ENCODE measurements at places on chromosomes 16 and 17.
A peak's percentile ranks its signal among the peaks of the same experiment; 100 is the strongest.

GRCh38 chr16:11407047-11407982 is 62.1 kb downstream of the RMI2 start:
- DNase-seq, result peak; percentile 70

GRCh38 chr17:40177275-40177874 is at the start of gene RAPGEFL1:
Gene RAPGEFL1, plus strand, starts transcription at chr17:40177470. Its CDS starts 392 bp downstream, at chr17:40177862.
- peak; percentile 79 for DNase-seq

DNA sequence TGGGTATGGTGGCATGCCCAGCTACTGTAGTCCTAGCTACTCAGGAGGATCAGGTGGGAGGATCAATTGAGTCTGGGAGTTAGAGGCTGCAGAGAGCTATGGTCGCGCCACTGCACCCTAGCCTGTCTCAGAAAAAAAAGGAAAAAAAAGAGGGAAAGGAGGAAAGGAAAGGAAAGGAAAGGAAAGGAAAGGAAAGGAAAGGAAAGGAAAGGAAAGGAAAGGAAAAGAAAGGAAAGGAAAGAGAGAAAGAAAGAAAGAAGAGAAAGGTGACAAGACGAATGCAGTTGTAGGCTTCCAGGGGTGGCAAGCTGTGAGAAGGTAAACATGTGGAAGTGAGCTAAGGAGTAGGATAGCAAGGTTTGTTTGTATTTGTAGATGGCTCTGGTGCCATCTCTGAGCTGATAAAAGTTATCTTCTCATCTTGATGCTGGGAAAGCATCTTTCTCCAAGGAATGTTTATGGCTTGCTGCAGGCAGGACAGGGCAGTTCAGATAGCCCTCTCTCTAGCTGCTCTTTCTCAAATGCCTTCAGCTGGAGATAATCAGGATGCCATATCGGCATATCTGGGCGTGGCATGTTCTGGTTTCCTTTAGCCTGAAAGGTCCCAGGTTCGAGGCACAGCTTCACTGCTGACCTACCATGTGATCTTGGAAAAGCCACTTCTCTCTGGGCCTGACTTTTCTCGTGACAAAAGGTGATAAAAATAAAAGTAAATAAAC is 2.8 kb upstream of the NOS2 start:
- no peak for DNase-seq

GRCh38 chr17:56545106-56545505 is 48.4 kb upstream of the NOG start:
- DNase-seq, result no peak

GRCh38 chr16:85903559-85903958 is 4.6 kb downstream of the IRF8 start:
- no peak for DNase-seq

DNA sequence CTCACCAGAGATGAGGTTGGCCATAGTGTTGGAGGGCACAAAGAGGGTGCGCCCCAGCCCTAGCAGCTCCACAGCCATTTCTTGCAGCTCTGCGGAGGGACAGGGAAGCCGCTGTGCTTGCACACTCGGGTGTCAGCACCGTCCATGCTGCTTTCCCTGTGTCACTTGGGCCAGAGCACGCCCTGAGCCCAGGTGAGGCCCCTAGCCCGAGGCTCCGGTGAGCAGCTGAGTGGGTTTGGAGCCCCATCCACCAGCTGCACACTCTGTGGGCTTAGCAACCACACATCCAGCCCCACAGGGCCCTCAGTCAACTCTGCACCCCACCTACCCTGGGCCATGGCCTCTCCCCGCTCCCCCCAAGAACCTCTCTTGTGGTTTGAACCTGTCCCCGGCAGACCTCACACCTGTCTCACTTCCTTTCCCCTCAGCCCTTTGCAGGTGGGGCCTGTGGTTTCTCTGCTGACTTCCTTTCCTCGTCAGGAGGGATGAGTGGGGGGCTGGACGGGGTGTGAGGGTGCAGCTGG is 20.7 kb downstream of the TMEM235 start:
- DNase-seq, result no peak

DNA sequence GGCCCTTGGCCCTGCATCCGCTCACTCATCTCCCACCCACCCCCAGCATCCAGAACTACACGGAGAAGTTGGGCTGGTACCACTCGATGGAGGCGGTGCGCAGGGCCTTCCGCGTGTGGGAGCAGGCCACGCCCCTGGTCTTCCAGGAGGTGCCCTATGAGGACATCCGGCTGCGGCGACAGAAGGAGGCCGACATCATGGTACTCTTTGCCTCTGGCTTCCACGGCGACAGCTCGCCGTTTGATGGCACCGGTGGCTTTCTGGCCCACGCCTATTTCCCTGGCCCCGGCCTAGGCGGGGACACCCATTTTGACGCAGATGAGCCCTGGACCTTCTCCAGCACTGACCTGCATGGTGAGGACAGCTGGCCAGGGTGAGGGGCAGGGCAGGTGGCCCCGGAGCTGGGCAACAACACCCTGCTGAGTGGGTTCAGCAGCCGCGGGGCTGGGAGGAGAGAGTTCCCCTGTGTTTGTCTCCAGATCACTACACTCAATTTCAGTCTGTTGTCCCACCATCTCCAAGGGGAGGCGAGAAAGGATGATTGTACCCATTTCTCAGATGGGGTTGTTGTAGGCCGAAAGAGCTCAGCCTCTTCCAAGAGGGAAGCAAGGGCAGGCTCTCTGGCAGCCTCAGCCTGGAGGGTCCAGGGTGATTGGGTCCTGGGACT is 14.4 kb downstream of the MMP15 start:
- DNase-seq, result no peak

DNA sequence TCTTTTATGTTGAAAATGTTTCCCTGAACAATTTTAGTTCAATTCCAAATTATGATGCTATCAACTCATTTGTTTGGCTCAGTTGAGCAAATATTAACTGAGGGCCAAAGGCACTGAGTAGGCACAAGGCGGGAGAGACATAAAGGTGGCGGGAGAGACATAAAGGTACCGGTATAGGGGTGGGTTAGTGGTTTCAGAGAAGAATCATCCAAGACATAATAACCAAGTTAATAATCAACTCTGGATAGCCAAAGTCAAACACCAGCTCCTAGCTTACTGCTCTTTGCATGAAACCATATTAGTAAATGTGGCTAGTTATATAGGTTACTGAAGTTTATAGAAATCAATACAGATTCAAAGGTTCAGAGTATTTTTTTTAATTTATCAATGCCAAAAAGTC is 91.7 kb downstream of the RPGRIP1L start:
- no peak for DNase-seq

DNA sequence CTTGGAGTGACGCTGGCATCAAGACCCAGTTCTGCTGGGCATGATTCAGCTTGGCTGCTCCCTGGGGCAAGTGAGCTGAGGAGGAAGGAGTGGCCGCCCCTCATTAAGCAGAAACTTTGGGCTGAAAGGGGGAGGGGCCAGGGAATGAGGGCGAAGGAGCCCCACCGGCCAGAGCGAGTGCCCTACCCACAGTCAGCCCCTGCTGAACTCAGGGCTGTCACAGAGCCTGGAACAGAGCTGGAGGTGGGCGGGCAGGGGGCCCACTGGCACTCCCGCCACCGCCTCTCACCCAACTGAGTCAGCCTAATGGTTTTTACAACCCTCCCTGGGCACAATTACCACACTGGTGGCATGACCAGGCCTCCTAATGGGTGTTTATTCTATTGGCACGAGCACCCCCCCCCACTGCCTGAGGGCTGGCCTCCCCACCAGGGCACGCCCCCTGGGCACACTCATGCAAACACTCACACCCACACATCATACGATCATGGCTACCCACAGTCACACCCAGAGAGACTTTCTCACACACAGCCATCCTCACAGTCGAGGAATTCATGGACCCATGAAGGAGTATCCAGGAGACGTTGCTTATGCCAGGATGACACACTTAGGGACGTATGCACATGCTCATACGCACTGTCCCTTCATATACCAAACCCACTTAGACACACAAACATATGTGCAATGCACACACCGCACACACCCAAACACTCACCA is 19.2 kb downstream of the UNC119 start:
- DNase-seq, result no peak

DNA sequence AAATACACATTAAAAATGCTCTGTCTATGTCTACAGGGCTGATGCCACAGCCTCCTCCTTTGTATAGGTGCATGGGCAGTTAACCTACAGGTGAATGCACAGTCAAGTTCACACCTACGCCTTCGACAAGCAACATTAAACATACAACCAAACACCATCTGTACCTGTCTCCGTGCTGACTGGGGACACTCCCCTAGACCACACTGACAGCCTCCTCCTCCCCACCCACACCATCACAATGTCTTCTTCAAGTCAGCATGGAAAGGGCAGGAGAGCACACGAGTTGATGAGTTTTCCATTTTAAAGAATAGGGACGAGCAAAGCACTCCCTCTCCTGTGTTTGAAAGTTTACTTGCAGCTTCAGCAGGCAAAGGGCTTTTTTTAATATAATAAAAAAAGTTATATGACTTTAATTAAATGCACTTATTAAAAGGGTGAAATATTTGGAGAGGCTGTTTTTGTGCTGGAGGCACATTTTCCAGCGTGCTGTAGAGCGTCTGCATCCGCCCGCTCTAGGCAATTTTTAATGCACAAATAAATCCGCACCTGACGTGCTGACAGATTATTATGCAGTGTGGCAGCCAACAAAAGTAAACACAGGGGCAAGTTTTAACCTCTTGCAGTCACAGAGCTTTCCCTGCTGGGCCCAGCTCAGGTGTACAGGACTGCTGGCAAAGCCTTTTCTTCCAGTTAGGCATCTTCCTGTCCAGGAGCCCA is 367.9 kb downstream of the SOX9 start:
- DNase-seq, result peak; percentile 68

DNA sequence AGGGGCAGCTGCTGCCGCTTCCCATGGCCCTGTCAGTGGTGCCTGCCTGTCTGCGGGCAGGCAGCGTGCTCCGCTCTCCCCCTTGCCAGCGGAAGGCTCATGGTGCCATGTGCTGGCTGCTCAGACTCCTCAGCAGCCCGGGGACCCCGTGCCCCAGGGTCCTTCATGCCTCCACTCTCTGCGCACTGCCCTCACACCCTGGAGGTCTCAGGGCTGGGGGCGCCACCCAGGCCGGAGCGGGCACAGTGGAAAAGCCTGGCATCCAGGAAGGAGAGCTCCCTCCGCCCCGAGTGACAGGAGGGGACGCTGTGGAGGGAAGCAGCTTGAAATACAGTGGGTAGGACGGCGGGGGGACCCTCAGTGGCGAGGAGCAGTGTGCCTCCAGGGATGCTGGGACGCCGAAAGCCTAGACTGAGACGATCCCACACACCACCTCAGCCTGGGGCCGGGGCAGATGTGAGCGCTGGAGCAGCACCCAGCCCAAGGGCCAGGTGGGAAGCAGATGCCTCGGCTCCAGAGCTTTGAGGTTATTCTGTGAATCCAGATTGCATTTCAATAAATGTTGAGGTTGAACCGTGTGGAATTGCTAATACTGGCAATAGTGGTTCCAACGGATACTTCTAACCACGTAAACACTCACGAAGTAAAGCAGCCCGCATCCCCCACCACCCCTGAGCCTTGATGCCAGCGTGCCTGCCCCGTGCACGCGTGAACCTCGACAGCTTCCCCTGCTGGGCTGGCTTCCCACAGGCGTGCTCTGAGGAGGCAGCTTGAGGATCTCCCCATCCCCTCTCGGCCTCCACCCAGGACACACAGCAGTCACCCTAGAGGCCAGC is 6.5 kb downstream of the TMEM204 start:
- no peak for DNase-seq

GRCh38 chr17:64306850-64307463 is 43.9 kb upstream of the TEX2 start:
- DNase-seq, result peak; percentile 50

GRCh38 chr17:39738983-39739884 is 1.5 kb downstream of the GRB7 start:
- peak; percentile 86 for DNase-seq

GRCh38 chr16:69444873-69445517 is 20.6 kb downstream of the CYB5B start:
- DNase-seq, result no peak

DNA sequence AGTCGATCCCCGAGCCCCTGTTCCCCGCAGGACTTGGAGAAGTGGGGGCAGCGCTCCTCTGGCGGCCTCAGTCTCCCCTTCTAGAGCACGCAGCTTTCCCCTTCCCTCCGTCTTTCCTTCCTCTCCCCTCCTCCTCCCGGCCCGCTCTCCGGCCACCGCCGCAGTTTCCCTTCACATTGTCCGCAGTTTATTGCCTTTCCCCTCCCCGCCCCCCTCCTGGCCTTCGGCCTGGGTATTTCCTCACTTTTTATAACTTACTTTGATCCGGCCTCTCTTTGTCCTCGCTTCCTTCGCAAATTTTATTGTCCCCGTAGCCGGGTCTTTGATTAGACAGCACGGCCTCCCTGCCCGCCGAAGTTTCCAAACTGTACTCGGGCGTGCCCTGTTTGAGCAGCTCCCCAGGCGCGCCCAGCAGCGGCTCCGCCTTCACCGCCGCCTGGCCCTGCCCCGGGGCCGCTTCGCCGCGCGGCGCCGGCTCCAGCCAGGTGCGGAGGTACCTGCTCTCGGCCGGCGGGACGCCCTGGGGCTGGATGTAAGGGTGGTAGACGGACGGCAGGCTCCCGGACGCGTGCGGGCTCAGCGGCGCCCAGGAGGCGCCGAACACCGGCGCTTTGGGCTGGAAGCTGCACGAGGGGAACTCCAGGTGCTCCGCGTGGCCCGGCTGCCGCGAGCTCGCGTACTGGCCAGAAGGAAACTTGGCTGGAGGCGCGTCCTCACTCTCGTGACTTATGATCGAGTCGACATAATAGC is 488 bp downstream of the HOXB9 start:
- no peak for DNase-seq

GRCh38 chr17:53278466-53278865 is 544.3 kb upstream of the KIF2B start:
- no peak for DNase-seq

DNA sequence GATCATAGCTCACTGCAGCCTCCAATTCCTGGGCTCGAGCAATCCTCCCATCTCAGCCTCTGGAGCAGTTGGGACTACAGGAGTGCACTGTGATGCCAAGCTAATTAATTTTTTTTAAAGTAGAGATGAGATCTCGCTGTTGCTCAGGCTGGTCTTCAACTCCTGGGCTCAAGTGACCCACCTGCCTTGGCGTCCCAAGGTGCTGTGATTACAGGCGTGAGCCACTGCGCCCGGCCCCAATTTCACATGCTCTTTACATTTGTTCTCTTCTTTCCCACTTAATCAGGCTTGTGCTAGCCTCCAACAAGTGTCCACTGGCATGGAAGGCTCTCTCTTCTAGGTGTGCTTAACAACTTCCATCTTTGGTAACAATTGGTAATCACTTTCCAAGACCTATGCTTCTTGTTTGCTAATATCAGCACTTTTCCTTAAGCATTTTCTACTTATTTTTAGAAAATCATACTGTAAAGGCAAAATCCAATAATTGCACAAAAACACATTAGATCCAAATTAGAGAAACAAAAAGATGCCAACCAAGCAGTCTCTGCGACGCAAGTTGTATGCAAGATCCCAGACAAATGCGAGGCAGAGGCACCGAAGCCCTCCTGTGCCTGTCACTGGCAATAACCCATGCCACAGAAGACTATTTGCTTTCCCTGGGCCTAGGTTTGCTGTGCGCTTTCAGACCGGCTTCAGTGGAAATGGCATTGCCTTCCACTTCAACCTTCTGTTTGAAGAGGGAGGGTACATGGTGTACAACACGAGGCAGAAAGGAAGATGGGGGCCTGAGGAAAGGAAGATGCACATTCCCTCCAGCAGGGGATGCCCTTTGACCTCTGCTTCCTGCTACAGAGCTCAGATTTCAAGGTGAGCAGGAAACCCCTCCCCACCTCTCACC is 52.6 kb downstream of the NOS2 start:
- no peak for DNase-seq
